Cerebellar nuclear complex (tissue), 1 donor: ENCODE measurements at places on chromosomes 2 and 18.

- DNase-seq: no peak
Observed at GRCh38 chr2:195343942-195344530, 313.0 kb upstream of the SLC39A10 start.

DNA sequence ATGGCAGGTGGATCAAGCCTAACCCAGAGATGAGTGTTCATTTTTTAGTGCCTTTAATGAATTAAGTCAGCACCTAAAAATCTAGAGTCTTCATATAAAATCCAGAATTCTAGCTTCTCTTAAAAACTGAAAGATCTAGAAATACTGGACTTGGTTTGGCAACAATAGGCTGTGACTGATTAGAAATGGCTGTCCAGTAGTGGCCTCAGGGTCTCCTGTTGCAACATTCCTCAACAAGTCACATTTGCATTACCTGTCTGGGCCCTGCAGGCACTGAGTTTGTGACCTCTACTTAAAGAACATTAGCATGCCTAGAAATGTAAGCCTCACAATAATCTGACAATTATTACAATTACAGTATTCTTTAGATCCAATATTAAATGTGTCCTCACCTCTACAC, 33.1 kb downstream of the MBD2 start:
- no peak for DNase-seq

DNA sequence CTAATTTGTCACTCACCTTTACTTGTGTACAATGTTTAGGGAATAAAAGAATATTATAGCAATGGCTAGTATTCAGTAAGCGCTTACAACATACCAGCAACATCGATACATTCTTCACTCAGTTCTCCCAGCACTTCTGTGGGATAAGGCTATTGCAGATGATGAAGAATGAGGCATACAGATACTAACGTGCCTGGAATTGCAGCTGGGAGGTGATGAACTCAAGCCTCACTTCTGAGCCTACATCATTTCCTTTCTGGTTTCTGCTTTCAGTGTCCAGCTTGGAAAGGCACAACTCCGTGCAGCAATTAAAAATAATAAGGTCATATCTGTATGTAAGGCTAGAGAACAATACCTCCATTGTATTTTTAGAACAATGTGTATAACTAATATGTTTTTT, 95.4 kb upstream of the AQP4 start:
- DNase-seq: no peak

DNA sequence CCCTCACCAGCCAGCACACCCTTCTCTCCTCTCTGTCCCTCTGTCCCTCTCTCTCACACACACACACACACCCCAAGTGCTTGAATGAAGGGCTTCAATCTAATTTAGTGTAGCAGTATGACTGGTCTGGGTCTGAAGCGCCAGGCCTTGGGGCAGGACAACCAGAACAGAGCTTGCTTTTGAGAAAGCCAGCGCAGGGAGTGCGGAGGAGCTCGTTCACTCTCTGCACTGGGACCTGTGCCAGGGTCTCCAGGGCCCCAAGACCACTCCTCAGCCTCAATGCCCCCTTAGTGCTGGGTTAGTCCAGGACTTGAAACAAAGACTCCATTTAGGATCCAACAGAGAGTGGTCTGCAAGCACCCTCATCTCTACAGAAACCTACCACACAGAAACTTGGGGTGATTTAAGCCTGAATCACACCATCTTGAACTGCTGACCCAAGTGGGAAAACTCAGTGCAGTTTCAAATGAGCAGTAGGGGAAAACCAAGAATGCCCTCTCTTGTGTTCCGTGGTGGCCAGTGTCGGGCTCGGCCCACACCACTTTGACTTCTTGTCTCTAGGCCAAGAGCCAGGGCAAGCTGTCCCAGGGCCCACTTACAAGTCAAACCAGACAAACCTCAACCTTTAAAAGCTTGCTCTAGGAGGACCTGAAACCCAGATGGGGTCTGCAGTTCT, 66.6 kb upstream of the WIPF1 start:
- no peak for DNase-seq

- no peak for DNase-seq
Observed at GRCh38 chr2:189076572-189076971, 102.4 kb downstream of the COL3A1 start.

DNA sequence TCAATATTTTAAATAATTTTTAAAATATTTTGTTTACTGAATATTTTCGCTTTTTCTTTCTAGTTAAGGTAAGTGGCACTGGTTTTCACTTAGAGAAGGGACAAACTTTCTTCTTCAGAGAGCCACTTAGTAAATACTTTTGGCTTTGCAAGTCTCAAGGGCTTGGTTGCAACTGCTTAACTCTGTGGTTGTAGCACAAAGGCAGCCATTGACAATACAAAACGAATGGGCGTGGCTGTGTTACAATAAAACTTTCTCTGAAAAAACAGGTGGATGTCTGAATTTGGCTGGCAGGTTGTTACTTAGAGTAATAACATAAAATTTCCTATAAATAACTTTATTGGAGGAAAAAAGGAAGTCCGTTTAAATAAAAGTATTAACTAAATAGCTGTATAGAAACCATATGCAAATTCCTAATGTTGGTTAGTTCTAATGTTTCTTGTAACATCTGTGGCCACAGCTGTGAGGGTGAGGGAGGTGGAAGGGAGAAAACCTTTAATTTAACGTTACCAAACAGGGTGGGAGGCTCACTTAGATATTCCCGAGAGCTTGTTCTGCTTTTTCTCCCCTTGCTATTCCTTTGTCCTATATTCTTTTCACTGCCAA, 62.4 kb upstream of the TNP1 start:
- DNase-seq: no peak
